ENCODE measurements at places on chromosomes 6 and 20.
A peak's percentile ranks its signal among the peaks of the same experiment; 100 is the strongest.

GRCh38 chr20:60009826-60010616, 51.8 kb downstream of the CDH26 start:
- no peak for DNase-seq

- DNase-seq = no peak
These were observed 36.0 kb downstream of the ATXN1 start for GRCh38 chr6:16725145-16725864.

DNA sequence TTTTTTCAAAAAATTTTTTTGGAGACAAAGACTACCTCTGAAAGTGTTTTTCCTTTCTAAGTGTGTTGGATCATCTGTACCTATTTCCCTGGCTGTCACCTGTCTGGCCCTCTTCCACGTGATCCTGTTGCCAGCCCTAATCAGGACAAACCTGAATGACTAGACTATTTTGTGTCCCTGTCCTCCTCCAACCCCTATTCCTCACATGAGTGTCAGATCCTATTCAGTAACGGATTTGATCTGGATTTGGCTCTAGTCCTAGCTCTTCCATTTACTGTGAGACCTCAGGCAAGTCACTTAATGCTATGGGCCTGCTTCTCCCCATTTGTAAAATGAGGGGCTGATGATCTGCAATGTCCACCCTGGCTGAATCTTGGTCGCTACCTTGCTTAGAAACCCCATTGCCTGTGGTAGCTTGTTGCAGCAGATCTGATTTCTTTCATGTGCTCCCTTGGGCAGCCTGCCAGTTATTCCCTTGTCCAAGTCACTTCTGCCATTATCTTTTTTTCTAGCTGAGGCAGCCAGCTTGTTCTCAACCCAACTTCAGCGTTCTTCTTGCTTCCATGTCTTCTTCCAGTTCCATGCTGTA, 4.8 kb downstream of the PHF20 start:
- no peak for DNase-seq

DNA sequence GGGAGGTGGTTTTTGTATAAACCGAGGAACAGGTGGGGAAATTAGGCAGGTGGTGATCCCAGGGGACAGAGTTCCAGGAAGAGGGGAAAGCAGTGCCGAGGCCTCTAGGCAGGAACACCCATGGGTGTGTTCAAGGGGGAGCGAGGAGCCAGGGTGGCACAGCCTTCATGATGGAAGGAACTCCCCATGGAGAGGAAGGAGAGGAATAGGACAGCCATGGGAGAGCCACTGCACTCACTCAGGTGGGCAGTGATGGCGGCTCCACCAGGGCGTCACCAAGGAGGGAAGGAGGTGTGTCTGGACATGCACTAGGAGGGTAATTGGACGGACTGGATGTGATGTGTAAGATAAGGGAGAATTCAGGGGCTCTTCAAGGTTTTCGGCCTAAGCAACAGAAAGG, 98.2 kb downstream of the THBS2 start:
- DNase-seq = no peak

GRCh38 chr6:34246563-34247391, 2.0 kb downstream of the SMIM29 start:
- DNase-seq = peak; percentile 72

Data from activated T-cell treated with anti-CD3 and anti-CD28 coated beads, Interleukin-2, amount 50 U/mL, for 24 hours (primary cell).